ENCODE measurements at places on chromosomes 2 and 18. TPM values are rescaled to one million over a fixed set of nuclear protein-coding genes. Genes with fewer than 3 reads are reported as not detected.

ELAC1 gene
- 9.7 TPM for total RNA-seq

TBR1 gene
- 0.02 TPM for total RNA-seq

GRCh38 chr2:233476063-233476410 is 90.5 kb downstream of the USP40 start:
- no peak for DNase-seq

GRCh38 chr2:168560817-168561499 is 104.9 kb downstream of the CERS6 start:
- DNase-seq, result no peak

DNA sequence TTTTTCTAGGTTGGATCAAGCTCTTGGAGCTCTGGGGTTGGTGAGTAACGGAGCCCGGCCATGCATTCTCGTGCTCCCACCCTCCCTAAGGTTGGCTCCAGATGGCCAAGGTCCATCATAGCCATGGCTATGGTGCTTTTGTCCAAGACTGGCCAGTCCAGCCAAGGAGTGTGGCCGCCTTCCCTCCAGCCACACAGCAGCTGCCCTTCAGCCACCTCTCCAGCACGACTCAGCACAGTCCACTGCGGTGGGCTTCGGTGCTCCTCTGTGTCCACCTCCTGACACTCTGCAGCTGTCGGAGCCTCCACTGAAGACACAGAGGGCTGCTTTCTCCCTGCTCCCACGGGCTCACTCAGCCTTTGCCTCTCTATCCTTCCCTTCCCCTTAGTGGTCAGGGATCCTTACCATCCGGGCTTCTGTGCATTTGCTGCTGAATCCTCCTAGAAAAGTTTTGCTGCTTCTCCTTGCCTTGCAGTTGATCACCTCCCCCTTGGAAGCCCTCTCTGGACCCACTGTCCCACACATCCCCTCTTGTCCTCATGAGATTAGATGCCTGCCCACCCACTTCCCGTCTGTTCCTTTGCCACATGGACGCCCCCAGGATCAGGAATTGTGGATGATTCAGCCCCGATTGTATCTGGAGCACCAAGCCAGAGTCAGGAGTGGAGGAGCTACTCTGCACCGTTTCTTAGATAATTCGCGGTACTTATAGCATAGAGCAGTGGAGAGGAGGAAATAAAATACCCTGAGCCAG is 177.1 kb upstream of the COPS8 start:
- DNase-seq, result no peak

HAAO gene
- 11.4 TPM for total RNA-seq

DNA sequence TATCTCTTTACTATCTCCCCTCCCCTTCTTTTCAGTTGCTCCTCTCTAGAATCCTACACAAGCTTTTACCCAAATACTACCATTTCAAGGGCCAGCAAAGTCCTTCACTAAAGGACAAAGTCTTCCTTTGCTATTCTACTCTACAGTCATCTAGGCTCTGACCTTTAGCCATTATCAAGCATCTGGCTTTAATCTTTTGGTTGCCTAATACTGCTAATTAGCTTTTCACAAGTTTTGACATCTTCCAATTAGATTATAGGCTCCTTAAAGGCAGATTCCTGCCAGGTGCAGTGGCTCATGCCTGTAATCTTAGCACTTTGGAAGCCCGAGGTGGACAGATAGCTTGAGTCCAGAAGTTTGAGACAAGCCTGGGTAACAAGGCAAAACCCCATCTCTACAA is 194.4 kb downstream of the SH3BP4 start:
- DNase-seq, result no peak

DNA sequence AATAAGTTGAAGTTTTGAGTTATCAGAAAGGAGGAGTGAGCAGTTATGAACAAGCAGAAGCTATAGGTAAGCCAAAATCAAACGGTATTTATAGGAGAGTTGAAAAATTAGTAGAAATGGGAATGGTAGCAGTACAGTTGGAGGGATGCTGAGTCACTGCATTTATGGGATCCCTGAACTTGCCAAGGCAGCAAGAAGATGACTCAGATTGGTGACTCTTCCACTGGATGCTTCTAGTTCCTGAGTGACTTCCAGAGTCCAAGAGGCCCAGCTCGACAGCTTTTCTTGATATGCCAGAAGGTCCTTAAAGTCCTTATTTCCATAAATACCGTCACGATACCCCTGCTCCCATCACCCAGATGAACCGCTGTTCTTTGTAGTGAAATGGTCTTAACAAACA is 31.1 kb upstream of the ACTR3 start:
- no peak for DNase-seq

GRCh38 chr2:69917852-69918251 is 2.9 kb downstream of the MXD1 start:
- DNase-seq, result no peak

SIX3 gene
- total RNA-seq, result not detected
